ENCODE measurements at places on chromosomes 1 and 21.

DNA sequence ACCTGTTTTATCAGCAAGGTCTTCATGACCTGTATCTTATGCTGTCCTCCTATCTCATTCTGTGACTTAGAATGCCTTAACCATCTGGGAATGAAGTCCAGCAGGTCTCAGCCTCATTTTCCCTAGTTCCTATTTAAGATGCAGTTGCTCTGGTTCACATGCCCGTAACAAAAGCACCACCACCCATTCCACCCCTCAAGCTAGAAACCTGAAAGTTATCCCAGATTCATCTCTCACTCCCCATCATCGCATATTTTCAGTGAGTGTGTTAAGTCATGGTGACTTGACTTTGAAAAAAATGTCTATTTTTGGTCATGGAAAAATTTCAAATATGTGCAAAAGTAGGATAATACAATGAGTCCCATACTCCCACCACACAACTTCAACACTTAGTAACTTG, 11.7 kb downstream of the HMGN2 start:
- DNase-seq, result no peak

GRCh38 chr1:24996983-24997893, 67.2 kb upstream of the RUNX3 start:
- DNase-seq, result peak; percentile 24

DNA sequence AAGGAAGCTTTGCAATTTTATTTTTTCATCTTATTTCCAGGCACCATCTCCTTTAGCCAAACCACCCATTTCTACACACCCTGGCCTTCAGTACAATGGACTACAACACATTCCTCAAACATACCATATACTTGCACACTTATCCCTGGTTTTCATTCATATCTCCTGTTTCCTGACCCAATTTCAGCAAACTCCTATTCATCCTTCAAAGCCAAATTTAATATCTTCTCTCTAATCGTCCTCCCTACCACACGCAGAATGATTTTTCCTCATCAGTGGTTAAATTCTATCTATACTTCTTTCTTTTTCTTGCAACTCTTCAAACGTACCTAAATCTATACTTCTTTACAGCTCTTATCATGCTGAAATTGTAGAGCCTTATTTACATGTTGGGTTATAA, 2.9 kb downstream of the DENND2C start:
- no peak for DNase-seq

- DNase-seq, result no peak
Measured at GRCh38 chr1:4636644-4637380, 17.6 kb upstream of the AJAP1 start.

DNA sequence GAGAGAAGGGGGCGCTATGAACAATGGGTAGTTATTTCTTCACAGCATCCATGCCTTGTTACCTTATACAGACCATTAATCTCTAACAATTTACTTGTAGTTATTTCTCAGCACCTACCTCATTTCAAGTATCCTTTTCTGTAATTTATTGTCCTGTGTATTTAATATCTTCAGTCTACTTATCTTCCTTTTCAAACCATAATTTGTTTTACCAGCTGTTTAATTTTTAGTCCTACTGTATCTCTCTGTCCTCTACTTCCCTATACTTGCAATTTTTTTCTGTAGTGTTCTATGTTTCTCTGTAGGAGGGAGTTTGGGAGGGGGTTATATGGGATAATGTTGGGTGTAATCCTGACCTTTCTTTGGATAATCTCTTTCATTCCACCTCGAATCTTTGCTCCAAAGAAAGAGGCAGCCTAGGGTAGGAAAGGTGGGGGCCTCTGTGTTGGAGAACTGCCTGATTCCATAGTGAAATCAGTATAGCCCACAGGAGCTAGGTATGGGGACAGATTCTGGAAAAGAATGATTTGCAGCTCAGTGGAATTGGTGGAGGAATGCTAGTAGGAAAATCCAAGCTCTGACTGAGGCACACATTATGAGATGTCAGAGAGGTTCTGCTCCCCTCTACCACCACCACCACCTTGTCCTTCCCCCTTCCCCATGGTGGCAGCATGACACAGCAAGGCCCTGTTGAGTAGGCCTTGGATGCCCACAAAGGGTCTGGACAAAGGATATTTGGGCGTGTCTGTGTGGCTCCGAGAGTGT, 642 bp downstream of the MLLT11 start:
- no peak for DNase-seq

DNA sequence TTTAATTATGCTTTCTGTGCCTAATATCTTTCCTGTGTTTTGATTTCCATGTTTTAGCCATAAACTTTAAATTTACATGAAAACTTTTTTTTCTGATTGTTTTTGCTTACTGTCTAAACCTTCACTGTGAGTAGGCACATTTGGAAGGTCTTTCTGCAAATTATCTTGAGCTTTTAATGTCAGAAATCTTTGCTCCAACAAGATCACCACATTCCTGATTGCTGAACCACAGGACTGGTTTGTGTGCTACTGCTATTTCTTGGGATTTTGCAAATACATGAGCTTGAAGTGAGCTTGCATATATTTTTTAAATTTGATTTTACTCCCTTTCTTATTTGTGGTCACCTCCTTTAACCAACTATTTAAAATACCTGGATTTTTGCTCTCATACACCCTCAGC, 61.3 kb downstream of the PTBP2 start:
- DNase-seq, result no peak

DNA sequence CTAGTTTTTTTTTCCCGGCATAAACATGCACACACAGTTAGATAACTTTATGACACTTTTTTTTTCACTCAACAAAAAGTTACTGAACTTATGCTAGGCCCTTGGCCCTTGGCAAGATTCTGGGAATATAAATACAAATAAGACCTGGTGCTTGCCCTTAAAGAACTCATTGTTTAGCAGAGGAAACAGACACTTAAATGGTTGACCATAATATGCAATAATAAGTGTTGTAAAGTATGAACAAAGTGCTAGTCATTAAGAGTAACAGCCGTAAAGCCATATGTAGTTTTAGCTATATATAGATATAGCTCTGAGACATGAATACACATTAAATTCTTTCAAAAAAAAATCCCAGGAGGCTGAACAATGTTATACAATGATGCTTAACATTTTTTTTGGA, 198.3 kb downstream of the CYYR1 start:
- DNase-seq, result no peak

DNA sequence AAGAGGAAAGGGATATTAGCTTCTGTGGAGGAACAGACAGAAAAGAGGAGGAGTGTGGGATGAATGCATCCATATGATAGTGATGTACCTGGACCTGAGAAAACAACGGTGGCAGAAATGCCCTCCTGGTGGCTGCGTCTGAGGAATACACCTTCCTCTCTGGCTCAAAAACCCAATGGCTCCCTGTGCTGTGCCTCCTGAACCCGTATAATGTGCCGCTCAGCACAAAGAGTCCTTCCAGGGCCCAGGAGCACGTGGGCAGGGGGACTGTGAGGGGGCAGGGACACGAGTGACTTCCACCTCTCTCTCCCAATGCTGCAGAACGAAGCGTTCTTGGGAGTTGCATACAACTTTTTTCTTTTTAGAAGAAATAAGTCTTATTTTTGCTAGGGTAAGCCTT, 31.2 kb downstream of the IRF2BP2 start:
- DNase-seq, result no peak

GRCh38 chr21:19011451-19011850, 607.9 kb upstream of the TMPRSS15 start:
- DNase-seq, result no peak

GRCh38 chr1:170664828-170665612, 1.1 kb downstream of the PRRX1 start:
- DNase-seq, result no peak

- no peak for DNase-seq
Measured at GRCh38 chr1:197451381-197451780, 183.3 kb downstream of the CRB1 start.

DNA sequence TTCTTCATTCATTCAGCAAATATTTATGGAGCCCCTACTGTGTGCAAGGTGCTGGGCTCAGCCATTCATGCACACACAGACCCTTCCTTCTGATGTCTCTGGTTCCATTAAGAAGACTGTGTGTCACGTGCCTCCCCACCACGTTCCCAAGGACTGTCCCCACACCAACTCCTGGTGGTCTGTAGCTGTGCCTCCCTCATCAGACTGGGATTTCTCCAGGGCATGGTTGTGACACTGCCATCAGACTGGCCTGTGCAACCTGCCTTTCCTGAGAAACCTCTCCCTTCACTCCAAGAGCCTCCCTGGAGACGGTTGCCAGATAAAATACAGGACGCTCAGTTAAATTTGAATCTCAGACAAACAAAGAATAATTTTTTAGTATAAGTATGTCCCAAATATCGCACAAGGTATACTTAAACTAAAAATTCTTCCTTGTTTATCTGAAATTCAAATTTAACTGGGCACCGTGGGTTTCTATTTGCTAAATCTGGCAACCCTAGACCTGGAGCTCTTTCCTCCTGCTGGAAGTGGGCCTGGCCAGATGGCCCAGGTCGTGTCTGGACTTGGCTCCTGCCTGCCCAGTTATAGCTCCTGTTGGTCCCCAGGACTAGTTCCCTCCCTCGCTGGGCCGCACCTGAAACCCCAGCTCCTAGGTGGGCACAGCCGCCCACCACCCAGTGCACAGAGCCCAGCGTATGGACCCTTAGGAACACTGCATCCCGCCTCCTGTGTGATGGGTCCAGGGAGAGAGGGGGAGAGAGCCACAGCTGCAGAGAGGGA, 76.9 kb downstream of the RAP1GAP start:
- no peak for DNase-seq
